CD4-positive, alpha-beta T cell (primary cell): ENCODE measurements at places on chromosomes 1 and 21. TPM values are rescaled to one million over a fixed set of nuclear protein-coding genes. Genes with fewer than 3 reads are reported as not detected.

GRCh38 chr1:158126425-158126824, 54.3 kb upstream of the CD1D start:
- H3K4me1 ChIP-seq = no peaks in the 10 kb centered on the region
- no peak overlapping the region for H3K27ac ChIP-seq
- no peaks in the 10 kb centered on the region for H3K36me3 ChIP-seq
- DNase-seq = no peak
- no peak overlapping the region for H3K4me3 ChIP-seq

DNA sequence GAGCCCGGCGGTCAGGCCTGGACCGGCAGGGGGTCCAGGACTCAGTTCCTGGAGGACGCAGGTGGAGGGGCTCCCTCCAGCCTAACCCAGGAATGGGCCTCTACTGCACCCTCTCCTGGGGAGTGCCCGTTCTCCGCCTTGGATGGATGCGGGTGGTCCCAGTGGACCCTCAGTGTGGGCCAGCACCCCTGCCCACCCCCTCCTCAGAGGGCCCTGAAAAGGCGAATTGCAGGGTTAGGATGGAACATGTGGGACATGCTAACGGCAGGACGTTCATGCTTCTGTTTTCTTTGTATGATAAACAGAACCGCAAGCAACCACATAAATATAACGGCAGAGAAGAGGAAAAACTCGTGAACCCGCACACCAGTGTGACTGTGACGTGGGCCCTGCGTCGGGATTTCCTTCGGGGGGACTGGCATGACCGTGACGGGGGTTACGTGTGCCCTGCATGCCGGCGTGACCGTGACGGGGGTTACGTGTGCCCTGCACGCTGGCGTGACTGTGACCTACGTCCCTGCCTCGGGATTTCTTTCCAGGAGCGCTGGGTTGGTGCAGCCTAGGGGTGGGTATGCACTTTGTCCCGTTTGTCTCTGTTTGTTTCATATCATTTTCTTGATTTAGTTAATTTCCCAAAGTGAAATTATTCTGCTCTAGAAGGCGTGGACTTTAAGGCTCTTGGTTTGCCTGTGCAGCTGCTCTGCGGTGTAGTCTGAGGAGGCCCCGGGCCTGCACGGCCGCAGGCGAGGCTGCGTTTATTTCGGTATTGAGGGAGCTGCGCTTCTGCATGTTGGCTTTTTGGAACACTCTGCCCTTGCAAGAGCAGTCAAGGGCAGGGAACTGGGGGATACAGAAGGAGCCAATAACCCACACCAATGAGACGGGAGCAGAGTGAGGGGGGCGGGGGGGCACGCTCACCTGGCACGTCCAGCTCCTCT, 3.1 kb downstream of the FTCD start:
- H3K27ac ChIP-seq = no peak overlapping the region
- no peaks in the 10 kb centered on the region for H3K27me3 ChIP-seq
- DNase-seq = peak; percentile 25
- no peak overlapping the region for H3K4me3 ChIP-seq

DNA sequence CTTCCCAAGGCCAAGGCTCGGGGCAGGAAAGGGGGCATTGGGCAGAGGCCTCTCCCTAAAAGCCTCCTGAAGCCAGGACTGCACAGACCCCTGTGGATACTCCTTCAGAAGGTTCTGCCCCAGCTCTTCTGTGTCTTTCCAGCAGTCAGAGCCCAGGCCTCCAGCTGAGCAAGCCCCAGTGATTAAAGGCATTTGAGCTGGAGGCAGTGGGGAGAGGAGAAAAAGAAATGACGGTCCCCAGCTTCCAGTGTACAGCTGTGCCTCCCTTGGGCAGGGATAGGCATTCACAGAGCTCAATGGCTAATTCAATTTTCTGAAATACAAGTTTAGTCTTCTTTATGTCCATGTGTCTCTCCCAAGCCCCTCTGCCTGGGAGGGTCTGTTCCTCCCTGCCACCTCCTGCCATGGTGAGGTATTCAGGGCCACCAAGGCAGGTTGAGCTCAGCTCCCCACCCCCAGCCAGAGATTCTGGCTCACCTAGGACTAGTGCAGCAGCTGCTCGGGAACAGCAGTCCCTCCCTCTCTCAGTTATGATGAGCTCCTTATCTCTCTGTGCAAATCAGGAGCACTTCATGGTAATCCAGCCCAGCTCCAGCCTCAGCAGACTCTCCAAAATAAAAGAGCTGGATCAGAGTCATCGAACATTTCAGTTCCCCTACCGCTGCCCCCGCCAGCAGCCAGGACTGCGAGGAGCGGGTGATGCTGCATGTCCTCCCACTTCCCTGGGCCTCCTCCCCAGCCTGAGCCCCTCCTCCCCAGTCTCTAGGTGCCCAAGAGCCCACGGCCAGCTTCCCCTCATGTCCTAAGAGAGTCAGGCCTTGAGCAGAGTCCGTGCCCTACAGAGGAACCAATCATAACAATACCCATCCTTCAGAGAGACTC, 208.4 kb upstream of the ZC3H12A start:
- no peak overlapping the region for H3K27ac ChIP-seq
- peaks cover 7% of the 10 kb centered on the region for H3K27me3 ChIP-seq
- H3K36me3 ChIP-seq = no peaks in the 10 kb centered on the region
- no peaks in the 10 kb centered on the region for H3K4me1 ChIP-seq
- no peak for DNase-seq

DNA sequence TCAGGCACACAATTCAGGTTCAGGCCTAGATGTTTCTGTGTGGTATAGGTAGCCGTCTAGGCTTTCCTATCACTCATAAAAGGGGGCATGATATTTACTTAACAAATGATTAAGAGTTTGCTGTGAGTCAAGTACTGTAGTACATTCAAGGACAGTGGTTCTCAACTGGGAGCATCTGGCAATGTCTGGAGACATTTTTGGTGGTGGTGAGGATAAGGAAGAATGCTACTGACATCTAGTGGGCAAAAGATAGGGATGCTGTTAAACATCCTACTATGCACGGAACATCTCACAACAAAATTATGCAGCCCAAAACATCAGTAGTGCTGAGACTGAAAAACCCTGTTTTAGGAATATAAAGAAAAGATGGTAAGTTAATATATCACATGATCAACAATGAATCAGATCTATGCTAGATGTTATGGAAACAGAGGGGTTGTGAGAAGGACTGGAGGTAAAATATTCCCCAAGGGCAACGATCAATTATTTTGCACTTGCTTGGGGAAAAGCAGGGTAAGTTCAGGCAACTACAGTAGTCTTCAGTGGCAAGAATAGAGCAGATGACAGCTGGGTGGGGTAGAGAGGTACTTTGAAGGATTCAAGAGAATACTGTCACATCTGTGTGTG, 4.9 kb downstream of the DNTTIP2 start:
- peak overlapping the region; percentile 25 for H3K27ac ChIP-seq
- H3K36me3 ChIP-seq = peaks cover 85% of the 10 kb centered on the region
- no peak for DNase-seq
- H3K4me3 ChIP-seq = no peak overlapping the region

GRCh38 chr1:42831273-42831672, 14.1 kb upstream of the SVBP start:
- peaks cover 3% of the 10 kb centered on the region for H3K36me3 ChIP-seq
- H3K27me3 ChIP-seq = no peaks in the 10 kb centered on the region
- no peak overlapping the region for H3K4me3 ChIP-seq
- H3K4me1 ChIP-seq = no peaks in the 10 kb centered on the region
- no peak overlapping the region for H3K27ac ChIP-seq

DNA sequence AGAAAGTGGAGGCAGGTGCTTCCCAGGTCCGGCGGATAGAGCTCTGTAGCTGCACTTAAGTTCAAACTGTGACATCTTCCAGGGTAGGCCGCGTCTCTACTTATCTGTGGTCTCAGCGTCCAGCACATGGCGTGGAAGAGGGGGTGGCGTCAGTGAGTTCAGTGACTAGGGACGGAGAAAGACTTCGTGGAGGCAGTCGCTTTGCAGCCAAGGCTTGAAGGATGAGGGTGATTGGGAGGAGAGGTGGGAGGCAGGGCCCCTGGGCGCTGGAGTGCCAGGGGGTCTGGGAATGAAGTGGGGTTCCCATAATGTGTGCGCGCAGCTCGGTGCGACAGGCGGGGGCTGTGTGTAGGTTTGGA, 444 bp upstream of the AGO1 start:
- no peak overlapping the region for H3K27ac ChIP-seq
- H3K4me3 ChIP-seq = peak overlapping the region; percentile 33
- H3K27me3 ChIP-seq = no peaks in the 10 kb centered on the region
- no peak for DNase-seq
- H3K36me3 ChIP-seq = no peaks in the 10 kb centered on the region

DNA sequence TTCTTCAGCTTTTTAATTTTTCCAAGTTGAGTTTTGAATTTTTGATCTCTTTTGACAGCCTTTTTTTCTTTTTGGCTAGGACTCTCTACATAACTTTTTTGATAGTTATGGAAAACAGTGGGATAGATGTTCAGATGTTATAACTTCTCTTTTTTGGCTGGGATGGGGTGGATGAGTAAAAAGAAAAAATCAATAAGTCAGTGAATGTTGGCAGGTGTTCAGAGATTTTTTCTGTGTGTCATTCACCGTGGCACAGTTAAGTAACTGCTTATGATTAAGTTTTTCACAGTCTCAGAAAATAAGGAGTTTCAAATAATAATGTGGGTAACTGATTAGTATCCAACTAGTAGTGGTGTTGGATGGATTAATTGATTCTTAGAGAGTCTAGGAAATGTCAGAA, 24.0 kb downstream of the HS2ST1 start:
- H3K36me3 ChIP-seq = no peaks in the 10 kb centered on the region
- H3K27me3 ChIP-seq = no peaks in the 10 kb centered on the region
- H3K4me3 ChIP-seq = no peak overlapping the region
- no peak for DNase-seq
- no peak overlapping the region for H3K27ac ChIP-seq

DNA sequence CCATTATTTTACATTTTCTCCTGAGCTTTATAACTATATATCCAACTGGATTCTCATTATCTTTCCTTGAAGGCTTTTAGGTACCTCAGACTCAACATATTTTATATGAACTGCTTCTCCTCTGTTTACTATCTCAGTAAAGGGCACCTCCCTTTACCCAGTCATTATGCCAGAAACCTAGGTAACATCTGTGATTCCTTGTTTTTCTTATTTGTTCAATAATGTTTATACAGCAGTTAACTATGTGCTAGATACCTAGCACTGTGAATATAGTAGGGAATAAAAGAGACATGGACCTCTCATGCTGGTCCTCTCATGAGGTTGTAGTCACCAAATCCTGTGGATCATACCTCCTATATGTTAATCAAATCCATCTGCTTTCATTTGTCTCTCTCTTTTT, 25.6 kb downstream of the PPP1R12B start:
- no peaks in the 10 kb centered on the region for H3K4me1 ChIP-seq
- H3K27ac ChIP-seq = no peak overlapping the region
- no peak overlapping the region for H3K4me3 ChIP-seq
- H3K36me3 ChIP-seq = no peaks in the 10 kb centered on the region

DNA sequence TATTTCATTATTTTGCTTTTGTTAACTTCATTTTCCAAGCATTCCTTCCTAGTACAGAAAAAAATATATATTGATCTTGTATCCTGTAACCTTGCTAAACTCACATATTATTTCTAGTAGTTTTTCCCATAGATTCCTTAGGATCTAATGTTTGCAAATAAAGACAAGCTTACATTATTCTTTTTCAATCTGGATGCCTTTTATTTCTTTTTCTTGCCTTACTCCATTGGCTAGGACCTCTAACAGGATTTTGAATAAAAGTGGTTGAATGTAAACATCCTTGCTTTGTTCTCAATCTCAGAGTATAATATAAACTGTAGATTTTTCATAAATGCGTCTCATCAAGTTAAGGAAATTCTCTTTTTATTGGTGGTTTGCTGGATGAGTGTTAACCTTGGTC, 74.5 kb upstream of the GUCA2A start:
- H3K4me3 ChIP-seq = no peak overlapping the region
- peaks cover 7% of the 10 kb centered on the region for H3K4me1 ChIP-seq
- H3K36me3 ChIP-seq = peaks cover 3% of the 10 kb centered on the region
- no peak for DNase-seq
- no peak overlapping the region for H3K27ac ChIP-seq

GRCh38 chr1:185681034-185681633, 53.1 kb upstream of the HMCN1 start:
- H3K4me3 ChIP-seq = no peak overlapping the region
- no peaks in the 10 kb centered on the region for H3K27me3 ChIP-seq
- no peak overlapping the region for H3K27ac ChIP-seq
- H3K4me1 ChIP-seq = peaks cover 9% of the 10 kb centered on the region
- no peaks in the 10 kb centered on the region for H3K36me3 ChIP-seq

DNA sequence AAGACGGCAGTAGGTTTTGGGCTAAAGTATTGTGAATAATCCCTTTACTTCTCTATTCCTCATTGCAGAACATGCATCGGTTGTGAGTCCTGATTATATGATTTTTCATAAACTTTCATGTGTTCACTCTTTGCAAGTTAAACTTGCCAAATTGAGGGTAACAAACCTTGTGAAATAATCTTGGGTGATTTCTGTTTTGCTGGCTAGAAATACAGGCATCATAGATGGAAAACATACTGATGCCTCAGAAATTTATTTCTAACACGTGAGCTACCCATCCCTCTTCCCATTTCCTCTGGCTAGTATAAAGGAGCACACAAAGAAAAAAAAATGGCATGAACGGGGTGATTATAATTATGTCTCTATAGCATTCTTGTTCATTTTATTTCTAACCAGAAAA, 39.6 kb downstream of the RGS5 start:
- no peak overlapping the region for H3K4me3 ChIP-seq
- H3K36me3 ChIP-seq = no peaks in the 10 kb centered on the region

- H3K36me3 ChIP-seq = peaks cover 3% of the 10 kb centered on the region
- no peaks in the 10 kb centered on the region for H3K27me3 ChIP-seq
- peaks cover 23% of the 10 kb centered on the region for H3K4me1 ChIP-seq
- no peak overlapping the region for H3K27ac ChIP-seq
These were observed 121.8 kb downstream of the GALNT2 start for GRCh38 chr1:230188826-230189225.

GRCh38 chr1:98044766-98045165, 123.9 kb upstream of the DPYD start:
- H3K36me3 ChIP-seq = no peaks in the 10 kb centered on the region
- H3K27ac ChIP-seq = no peak overlapping the region
- no peak overlapping the region for H3K4me3 ChIP-seq
- H3K4me1 ChIP-seq = peaks cover 35% of the 10 kb centered on the region
- DNase-seq = no peak

- peaks cover 58% of the 10 kb centered on the region for H3K36me3 ChIP-seq
- H3K4me1 ChIP-seq = peaks cover 22% of the 10 kb centered on the region
- DNase-seq = peak; percentile 35
- H3K4me3 ChIP-seq = no peak overlapping the region
- H3K27me3 ChIP-seq = no peaks in the 10 kb centered on the region
- peak overlapping the region; percentile 43 for H3K27ac ChIP-seq
These were observed 105.0 kb downstream of the KIAA0319L start for GRCh38 chr1:35452106-35452774.

The HLX gene
- total RNA-seq = 0.27 TPM

The ADAMTS4 gene
- total RNA-seq = 0.60 TPM

The YBEY gene
- 10.6 TPM for total RNA-seq

The PPFIA4 gene
- total RNA-seq = 0.98 TPM

The SLFNL1 gene
- 0.08 TPM for total RNA-seq

The BTG2 gene
- 849 TPM for total RNA-seq

The ITLN2 gene
- not detected for total RNA-seq
